ENCODE measurements at places on chromosomes 7 and 10.

DNA sequence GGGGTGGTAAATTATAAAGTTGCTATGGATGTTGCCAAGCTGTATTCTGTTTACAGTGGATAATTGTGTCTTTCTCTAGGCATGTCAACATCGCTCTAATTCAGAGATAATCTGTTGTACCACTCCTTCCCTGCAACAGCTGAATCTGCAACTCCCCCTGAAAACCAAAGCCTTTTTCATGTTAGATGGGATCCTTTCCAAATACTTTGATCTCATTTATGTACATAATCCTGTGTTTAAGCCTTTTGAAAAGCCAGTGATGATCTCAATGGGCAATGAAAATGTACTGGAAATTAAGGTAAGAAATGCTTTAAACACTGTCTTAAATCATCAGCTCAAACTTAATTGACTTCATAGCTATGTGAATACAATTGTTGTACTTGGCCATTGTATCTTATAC lies 91.0 kb downstream of the MET start:
- DNase-seq = no peak

- DNase-seq = no peak
Observed at GRCh38 chr7:100127866-100128636, 1.3 kb downstream of the MBLAC1 start.

GRCh38 chr7:158422196-158422886 lies 165.3 kb downstream of the PTPRN2 start:
- no peak for DNase-seq

- no peak for DNase-seq
Observed at GRCh38 chr10:69455006-69455763, 3.9 kb downstream of the TSPAN15 start.

DNA sequence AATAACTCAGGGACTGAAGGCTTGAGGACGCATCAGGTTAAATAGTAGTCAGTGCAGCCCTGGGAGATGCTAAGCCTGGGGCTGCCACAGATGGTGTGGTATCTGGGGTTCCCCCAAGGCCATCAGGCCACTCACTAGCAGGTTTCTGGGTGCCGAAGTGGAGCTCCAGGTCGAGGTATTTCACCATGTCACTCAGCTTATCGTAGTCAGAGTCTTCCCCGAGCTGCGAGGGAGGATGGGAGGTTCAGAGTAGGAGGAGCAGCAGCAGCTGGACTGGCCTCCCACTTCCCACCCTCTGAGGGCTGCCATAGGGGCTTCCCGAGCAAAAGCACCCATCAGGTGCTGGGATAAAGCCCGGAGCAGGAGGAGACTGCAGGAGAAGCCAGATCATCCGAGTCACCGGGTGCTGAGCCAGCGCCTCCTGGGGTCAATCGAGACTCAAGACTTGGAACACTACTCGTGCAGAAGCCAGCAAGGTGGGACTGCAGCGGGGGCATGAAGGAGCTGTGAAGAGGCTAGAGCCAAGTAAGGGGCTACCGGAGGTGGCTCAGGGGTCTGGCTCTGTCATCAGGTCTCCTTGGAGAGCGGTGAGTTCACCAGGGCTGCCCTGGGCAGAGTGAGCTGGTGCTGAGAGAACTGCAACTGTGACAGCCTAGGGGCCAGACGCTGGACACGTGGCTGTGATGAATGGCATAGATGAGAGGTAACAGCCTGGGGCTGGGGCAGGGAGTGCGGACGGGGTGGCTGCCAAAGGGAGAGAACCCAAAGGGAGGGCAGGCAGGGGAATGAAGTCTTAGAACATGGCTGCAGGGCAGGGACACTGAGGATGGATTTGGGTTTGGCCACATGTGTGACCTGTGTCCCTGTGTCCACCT lies 45.3 kb downstream of the GRID2IP start:
- DNase-seq = no peak

GRCh38 chr7:39161903-39162302 lies 184.2 kb downstream of the POU6F2 start:
- DNase-seq = no peak

DNA sequence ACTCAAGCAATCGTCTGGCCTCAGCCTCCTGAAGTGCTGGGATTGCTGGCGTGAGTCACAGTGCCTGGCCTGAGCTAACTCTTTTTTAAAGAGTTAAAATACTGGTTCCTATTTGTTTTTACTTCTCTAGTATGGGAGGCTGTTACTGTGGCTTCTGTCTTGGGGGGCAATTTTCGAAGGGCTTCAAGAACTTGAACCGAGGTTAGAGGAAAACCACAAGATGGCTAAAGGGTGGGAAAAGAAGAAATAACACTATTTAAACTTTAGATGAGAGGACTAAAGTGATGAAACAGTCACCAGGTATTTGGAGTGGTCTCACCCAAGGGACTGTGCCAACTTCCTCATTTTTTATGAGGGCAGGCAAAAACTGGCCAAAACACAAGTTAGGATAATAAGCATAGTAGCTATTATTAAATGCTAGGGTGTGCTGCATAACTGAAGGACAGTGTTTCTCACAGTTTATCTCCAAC lies 17.8 kb downstream of the MET start:
- no peak for DNase-seq

GRCh38 chr10:79069325-79070080 lies 737 bp downstream of the ZMIZ1 start:
- peak; percentile 85 for DNase-seq

GRCh38 chr7:111803015-111803758 lies 240.9 kb upstream of the IMMP2L start:
- DNase-seq = no peak

GRCh38 chr10:122503012-122503411 lies 41.7 kb downstream of the HTRA1 start:
- DNase-seq = no peak

- DNase-seq = no peak
Observed at GRCh38 chr7:18019555-18019954, 8.1 kb downstream of the PRPS1L1 start.

DNA sequence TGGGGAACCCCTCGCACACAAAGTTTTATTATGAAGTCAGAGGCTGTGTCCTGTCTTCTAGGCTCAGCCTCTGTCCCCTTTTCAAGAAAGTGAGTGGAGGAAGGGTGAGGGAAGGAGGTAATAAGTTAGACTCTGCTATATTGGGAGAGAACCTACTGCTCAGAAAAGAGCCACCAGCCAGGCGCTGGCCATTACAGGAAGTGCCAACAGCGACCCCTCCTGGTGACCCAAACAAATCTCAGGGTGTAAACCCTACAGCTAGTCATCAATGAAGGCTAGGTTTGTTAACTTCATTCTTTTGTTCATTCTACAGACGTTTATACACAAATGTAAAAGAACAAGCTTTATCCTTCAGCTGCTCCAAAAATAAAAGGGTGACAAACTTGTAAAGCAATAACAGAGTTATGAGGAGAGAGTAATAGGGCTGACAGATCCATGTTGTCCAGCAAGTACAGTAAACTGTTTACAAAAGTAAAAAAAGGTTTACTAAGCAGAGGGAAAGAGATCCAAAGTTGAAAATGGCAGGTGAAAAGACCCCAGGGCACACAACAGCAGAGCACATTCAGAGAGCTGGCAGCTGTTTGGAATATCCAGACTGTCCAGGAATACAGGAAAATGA lies 82.7 kb downstream of the FAM204A start:
- DNase-seq = no peak

DNA sequence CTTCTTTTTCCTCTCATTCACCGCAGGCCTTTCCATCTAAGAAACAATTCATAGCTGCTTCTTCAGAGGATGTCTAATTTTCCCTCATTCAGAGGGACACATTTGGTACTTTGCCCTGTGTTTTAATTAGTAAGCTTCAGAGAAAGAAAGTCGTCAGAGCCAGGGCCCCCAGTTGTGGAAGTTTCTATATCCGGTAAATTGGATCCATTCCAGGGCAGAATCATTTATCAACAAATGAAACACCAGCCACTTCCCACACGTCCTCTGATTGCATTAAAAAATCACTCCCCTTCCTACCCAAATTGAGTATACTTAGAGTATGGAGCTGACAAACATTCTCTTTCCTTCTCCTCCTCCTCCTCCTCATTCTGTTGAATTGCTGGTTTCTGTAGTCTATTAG lies 205.8 kb upstream of the HDAC9 start:
- no peak for DNase-seq

GRCh38 chr10:47301833-47302232 lies 1.8 kb downstream of the GDF10 start:
- no peak for DNase-seq

GRCh38 chr7:75743455-75743859 lies 4.7 kb upstream of the HIP1 start:
- no peak for DNase-seq

DNA sequence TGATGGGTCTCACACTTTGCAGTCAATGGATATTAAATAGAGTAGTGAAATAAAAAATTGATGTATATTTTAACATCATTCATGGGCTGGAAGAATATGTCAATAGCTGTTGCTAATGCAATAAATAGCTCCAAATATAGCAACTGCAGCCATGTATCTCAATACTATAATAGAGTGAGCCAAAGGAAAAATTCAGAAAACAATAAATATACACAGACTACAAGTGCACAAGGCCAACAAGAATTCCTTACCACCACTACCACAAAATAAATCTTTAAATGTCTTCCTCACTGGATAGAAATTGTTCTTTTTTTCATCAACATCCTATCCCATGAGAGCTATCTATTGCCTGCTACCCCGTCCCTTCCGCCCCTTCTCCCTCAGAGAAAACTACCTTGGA lies 113.1 kb upstream of the TRIM24 start:
- no peak for DNase-seq

DNA sequence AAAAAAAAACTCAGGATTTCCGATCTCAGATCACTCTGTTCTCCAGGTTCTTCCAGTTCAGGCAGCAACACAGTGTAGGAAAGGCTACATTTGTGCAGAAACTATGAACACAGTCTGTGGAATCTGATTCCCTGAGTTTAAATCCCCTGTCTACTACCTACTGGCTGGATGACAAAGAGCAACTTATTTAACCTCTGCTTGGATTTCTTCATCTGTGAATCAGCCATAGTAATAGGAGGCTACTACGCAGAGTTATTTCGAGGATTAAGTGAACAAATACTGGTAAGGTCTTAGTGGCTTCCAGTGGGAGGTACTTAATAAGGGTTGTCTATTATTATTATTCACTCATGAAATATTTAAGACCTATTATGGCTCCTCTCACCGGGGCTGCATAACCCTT lies 44.3 kb upstream of the PDCD4 start:
- no peak for DNase-seq

- DNase-seq = no peak
Observed at GRCh38 chr10:3654496-3654895, 130.5 kb downstream of the KLF6 start.
